ENCODE measurements at places on chromosomes 1 and 21.

DNA sequence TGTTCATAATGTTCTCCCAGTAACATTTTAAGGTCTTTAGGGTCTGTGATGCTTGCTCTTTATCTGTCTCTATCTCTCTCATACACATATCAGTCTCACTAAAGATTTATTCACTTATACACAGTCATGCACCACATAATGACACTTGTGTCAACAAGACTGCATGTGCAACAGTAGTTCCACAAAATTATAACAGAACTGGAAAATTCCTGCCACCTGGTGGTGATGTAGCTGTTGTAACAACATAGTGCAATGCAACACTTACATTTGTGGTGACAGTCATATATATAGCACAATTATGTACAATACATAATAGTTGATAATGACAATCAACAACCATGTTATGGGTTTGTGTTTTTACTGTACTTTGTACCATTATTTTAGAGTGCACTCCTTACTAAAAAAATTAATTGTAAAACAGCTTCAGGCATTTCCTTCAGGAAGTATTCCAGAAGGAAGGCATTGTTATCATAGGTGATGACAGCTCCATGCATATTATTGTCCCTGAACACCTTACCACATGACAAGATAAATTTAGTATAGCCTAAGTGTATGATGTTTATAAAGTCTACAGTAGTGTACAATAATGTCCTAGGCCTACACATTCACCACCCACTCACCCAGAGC is 8.1 kb downstream of the TDRD5 start:
- peak; percentile 5 for DNase-seq

GRCh38 chr1:173453982-173454381 is 23.2 kb upstream of the PRDX6 start:
- no peak for DNase-seq

GRCh38 chr1:212612041-212612961 is 3.7 kb downstream of the ATF3 start:
- peak; percentile 7 for DNase-seq

- no peak for DNase-seq
Observed at GRCh38 chr1:185291159-185291558, 25.9 kb downstream of the IVNS1ABP start.

GRCh38 chr1:58402444-58402843 is 144.1 kb downstream of the OMA1 start:
- DNase-seq, result no peak

- DNase-seq, result no peak
Observed at GRCh38 chr1:48242141-48242736, 19.7 kb downstream of the SLC5A9 start.

- no peak for DNase-seq
Observed at GRCh38 chr1:45953934-45954847, 150.8 kb downstream of the MAST2 start.

DNA sequence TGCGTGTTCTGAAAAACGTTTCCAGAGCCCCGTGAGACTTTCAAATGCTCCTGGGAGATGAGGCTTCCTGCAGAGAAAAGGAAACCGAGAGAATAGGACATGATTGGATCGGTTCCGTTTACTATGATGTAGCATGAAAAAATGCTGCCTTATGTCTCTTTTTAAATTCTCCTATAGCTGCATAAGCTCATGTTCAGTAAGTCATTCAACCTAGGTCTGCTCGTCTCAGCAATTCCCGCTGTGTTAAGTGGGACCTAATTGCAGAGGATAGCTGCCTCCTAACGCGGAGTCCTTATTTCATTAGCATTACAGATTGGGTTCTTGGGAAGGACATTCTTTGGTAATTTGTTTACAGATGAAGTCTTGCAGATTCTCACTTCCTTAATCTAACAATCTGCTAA is 165.3 kb downstream of the GALNT2 start:
- no peak for DNase-seq

- no peak for DNase-seq
Observed at GRCh38 chr1:25461849-25462248, 31.2 kb downstream of the MACO1 start.

GRCh38 chr21:31278511-31279130 is 65.4 kb downstream of the TIAM1 start:
- DNase-seq, result no peak

GRCh38 chr1:64514197-64514765 is 44.4 kb downstream of the CACHD1 start:
- DNase-seq, result no peak

DNA sequence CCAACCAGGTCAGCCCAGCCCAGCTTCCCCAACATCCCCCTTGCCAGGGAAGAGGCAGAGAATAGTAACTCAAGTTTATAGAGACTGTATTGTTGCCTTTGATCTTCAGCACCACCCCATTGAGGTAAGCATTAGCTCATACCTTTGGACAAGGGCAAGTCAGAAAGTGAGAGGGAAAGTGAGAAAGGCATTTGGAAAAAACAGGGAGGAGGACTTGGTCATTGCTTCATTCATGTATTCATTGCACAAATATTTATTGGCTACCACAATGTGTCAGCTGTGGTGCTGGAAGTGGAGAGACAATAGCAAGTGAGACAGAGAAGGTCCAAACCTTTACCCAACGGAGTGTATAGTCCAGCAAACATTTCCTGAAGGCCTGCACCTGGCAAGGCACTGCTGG is 561.2 kb downstream of the KIF26B start:
- no peak for DNase-seq

DNA sequence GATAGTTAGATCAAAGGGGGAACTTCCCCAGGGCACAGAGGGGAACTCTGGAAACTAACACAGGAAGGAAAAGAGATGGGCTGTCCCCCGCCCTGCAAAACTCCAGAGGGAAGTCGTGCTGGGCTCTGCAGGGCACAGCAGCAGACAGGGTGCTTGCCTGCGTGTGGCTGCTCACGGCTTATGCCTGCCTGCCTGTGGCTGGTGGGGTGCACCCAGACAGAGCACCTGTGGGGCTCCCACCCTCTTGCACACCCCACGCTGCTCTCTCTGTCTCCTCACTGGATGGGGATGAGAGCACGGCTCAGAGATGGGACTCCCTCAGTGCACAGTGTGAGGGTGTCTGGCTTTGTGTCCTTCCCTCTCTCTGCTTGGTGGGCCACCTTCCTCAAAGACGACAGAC is 13.5 kb upstream of the ETV3L start:
- no peak for DNase-seq

GRCh38 chr21:15164678-15165303 is 100.0 kb upstream of the NRIP1 start:
- DNase-seq, result no peak

DNA sequence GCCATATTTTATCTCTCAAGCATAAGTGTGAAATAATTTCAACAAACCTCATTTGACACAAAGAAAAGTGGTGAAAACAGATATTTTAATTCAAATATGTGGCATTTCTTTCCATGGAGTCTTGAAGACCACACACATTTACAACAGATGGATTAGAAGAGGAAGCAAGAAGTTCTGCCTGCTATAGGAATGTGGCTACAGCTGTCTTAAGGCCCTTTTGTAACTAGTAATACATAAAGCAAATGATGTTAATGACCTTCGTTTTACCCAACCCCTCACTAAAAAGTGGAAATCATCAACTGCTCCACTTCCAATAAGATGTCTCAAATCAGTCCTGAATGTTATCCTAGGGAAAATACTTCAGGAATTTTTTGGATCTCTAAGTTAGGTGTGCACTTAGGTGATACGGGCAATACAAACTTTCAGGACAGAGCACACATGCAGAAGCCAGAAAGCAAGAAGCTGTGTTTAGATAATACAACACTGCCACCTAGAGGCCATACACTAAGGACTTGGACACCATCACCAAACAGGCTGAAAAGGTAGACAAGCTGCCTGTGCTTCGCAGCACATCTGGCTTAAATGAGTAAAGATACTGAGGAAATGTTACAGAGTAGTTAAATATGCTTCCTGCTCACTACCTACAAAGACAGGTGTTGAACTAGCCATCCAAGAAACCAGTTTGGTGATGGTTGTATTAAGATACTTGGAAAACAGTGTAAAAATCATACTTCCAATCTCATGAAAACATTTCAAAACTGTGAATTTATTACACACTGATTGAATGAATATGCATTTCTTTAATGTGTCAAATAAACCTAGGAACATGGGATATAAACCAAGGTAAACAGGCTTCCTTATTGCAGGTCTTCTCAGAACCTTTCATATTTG is 24.4 kb downstream of the RRAGC start:
- peak; percentile 78 for DNase-seq

DNA sequence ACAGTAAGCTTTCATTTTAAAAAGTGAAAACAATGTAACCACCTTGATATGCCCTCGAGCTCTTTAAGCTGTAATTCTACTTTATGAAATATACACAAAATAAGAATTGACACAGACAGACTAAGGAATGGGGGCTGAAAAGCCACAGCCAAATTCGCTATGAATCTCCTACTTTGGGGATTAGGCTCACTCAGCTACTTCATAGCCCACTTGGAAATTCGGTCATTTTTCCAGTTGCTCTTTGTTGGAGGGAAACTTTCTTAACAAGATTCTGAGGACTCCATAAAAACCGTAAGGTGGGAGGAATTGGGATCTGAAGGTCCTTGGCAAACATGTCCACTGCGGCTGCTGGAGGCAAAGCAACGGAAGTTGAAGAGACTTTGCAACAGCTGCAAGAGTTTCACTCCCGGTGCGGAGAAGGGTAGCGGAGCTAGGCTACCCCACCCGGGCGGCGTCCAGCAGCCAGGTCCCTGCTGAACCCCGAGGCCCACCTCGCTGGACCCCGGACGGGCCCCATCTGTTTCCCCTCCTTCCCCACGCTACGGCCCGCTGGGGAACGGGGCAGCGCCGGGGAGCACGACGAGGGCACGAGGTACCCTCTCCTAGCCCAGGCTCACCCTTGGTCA is 634 bp downstream of the MYCBP start:
- peak; percentile 33 for DNase-seq

GRCh38 chr1:220966881-220967611 is 87.8 kb downstream of the HLX start:
- no peak for DNase-seq

DNA sequence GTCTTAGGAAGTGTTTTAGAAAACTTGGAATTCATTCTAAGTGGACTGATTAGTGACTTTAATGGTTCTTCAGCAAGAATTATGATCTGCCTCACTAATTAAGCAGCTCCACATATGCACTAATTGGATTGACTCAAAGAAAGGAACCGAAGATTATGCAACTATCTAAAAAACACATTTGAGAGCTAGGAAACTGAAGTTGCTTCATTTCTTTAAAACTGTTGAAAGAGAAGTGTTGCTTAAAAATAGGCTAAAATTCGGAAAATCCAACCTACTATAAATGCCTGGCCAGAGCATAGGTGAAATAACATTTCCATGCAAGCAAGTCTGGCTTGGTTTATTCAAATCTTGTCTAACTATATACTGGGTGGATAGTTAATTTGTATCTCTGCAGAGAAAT is 502.9 kb upstream of the ZRANB2 start:
- no peak for DNase-seq

DNA sequence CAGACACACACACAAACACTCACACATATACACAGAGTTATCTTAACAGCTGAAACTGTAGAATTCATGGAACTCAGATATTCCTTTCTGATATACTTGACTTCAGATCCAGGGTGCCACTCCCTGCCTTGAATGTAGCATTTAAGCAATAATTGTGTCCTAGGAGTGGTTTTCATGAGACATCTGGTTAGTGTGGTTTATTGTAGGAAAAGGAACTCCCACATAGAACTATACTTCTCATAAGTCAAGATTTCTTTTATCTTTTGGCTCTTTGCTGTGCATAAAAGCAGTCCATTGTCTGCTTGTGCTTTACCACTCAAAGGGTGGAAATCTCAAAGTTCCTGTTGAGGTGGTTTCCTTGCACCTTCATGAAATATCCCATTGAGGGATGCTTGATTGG is 272.6 kb upstream of the SGIP1 start:
- DNase-seq, result no peak

- no peak for DNase-seq
Observed at GRCh38 chr1:37616330-37616729, 18.4 kb downstream of the RSPO1 start.

DNA sequence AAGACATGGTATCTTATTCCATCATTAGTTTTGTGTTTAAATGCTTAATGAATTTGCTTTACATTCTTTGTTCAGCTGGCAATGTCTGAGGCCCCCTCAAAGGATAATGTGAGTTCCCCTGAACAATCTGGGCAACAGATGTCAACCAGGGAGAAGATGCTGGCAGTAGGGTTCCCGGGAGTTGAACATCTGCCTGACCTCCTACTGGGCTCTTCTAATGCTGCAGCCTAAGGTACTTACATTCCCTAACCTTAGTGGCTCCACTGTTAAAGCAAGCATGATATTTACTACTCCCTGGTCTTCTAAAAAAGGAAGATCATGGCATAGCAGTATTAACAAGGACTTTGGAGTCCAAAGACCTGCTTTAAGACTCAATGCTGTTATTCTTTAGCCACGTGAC is 574.9 kb upstream of the NR5A2 start:
- no peak for DNase-seq

DNA sequence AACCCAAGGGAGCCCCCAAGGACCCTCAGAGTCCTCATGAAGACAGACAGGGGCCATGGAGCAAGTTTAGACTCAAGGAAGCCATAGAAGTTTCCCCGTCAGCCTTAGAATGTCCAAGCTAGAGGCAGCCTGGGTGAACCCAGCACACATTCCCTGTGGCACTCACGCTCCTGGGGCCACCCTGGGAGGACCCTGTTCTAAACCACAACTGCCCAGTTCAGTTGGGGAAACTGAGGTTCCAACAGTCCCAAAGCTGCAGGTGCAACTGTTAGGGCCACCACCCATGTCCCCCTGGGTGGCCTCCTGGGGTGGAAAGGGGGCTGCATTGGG is 9.3 kb downstream of the WNT3A start:
- no peak for DNase-seq

- no peak for DNase-seq
Observed at GRCh38 chr1:178564086-178564782, 51.3 kb downstream of the TEX35 start.

GRCh38 chr1:201686714-201687455 is 142.1 kb upstream of the IPO9 start:
- no peak for DNase-seq

- no peak for DNase-seq
Observed at GRCh38 chr1:211684791-211685190, 9.4 kb upstream of the NEK2 start.

DNA sequence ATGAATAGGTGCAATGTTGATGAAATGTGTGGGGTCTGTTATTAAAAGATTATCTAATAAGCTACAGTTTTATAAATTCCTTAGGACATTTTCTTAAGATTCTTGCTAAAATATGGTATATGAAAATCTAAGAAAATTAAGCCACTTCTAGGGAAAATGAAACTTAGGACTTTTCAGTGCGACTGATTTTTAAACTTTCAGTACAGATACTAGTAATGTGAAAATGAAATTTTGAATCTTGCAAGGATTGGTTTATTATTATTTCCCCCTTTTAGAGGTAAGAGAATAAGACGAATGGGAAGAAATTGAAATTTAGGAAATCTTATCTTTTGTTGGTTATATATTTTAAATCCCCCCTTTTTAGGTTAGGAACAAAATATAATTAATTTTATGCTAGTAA is 16.4 kb downstream of the CAPZA1 start:
- no peak for DNase-seq

DNA sequence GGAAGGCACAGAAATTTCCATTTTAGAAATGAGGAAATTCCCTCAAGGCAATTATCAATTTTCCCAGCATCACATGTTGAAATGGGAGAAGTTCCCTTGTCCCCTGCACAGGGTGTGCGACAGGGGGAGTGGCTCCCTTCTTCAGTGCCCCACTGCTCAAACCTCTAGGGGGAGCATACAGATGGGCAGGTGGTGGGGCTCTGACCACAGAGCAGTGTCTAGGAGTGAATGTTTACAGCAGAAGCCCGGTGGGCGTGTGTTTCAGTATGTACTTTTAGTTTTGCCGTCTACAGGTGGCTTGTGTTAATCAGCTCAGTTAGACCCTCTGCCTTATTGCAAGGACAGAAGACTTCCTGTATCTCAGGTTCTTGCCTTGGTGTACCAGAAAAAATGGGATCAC is 493.7 kb upstream of the PLXNA2 start:
- DNase-seq, result no peak

All from CD4-positive, alpha-beta T cell treated with Interleukin-12 subunit alpha and Interleukin-12 subunit beta, for 1 hour (primary cell).